ENCODE measurements at places on chromosomes 2 and 18.

- no peak overlapping the region for H3K27ac ChIP-seq
- no peaks in the 10 kb centered on the region for H3K27me3 ChIP-seq
- H3K4me1 ChIP-seq, result peaks cover 5% of the 10 kb centered on the region
- H3K4me3 ChIP-seq, result no peak overlapping the region
These were observed 43.1 kb upstream of the SELENOI start for GRCh38 chr2:26302846-26303245.

GRCh38 chr2:15178946-15179345, 382.2 kb downstream of the NBAS start:
- H3K4me1 ChIP-seq, result no peaks in the 10 kb centered on the region
- H3K27ac ChIP-seq, result no peak overlapping the region
- no peak overlapping the region for H3K4me3 ChIP-seq
- H3K27me3 ChIP-seq, result no peaks in the 10 kb centered on the region
- no peaks in the 10 kb centered on the region for H3K36me3 ChIP-seq

- H3K27me3 ChIP-seq, result peaks cover 12% of the 10 kb centered on the region
- H3K36me3 ChIP-seq, result no peaks in the 10 kb centered on the region
- DNase-seq, result no peak
These were observed 115.2 kb upstream of the NPAS2 start for GRCh38 chr2:100704711-100705110.

GRCh38 chr2:223488814-223489213, 113.3 kb downstream of the SCG2 start:
- no peak overlapping the region for H3K4me3 ChIP-seq
- DNase-seq, result peak; percentile 91
- H3K36me3 ChIP-seq, result no peaks in the 10 kb centered on the region
- no peaks in the 10 kb centered on the region for H3K4me1 ChIP-seq
- H3K27ac ChIP-seq, result no peak overlapping the region

- no peaks in the 10 kb centered on the region for H3K36me3 ChIP-seq
- peaks cover 10% of the 10 kb centered on the region for H3K4me1 ChIP-seq
- DNase-seq, result peak; percentile 100
- H3K27me3 ChIP-seq, result no peaks in the 10 kb centered on the region
- no peak overlapping the region for H3K4me3 ChIP-seq
- H3K27ac ChIP-seq, result peak overlapping the region; percentile 81
These were observed 145.7 kb upstream of the KLF7 start for GRCh38 chr2:207311316-207312005.

DNA sequence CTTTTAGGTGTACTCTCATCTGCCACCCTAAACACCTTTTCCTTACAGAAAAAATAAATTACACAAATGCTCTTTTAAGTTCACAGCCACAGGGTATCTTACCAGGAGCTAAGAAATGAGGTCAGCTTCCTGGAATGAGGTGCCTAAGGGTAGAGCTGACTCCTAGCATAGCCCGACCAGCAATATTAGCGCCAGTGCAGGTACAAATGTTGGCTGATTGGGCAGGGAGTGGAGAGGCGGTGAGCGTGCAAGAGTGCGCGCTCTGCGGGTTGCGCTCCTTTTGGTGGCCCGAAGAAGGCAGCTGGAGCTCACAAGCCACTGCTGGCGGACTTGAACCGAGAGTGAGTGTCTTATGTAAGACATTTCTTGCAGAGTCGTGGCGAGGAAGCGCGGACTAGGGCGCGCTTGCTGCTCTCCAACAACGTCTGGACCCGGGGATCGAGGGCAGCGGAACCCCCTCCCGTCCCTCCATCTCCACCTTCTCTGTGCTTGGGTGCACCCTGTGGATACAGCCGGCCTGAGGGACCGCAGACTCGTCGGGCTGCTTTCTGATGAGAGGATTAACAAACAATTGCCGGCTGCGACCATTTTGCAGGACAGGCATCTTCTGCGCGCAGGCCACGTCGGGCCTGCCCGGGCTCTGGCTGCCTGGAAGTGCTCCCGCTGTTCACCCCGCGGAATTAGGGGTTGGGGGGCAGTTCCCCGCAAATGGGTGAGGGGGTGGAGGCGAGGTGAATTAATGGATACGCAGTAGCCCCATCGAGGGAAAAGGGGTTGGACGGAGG, 17.3 kb downstream of the BOLA3 start:
- no peaks in the 10 kb centered on the region for H3K27me3 ChIP-seq
- no peaks in the 10 kb centered on the region for H3K4me1 ChIP-seq
- peak; percentile 1 for DNase-seq
- peaks cover 1% of the 10 kb centered on the region for H3K36me3 ChIP-seq
- H3K27ac ChIP-seq, result no peak overlapping the region

DNA sequence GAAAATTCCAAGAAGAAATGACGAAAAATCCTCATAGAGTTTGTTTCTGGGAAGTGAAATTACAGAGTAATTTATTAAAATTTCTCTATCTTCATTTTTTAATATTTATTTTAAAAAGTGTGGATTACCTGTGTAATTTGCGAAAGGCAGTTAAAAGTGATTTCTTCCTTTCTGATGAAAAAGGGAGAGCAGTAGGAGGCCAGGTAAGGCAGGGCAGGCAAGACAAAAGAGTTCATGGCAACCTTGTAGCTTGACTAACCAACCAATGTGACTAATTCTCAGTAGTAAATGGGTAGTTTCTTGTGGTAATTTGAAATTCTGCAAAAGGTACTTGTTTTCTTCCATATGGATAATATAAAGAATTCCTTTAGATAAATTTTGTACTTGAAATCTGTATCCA, 34.9 kb upstream of the COL5A2 start:
- no peak overlapping the region for H3K27ac ChIP-seq
- no peaks in the 10 kb centered on the region for H3K27me3 ChIP-seq
- no peaks in the 10 kb centered on the region for H3K36me3 ChIP-seq
- DNase-seq, result no peak

GRCh38 chr2:148255929-148256328, 235.0 kb downstream of the MBD5 start:
- no peaks in the 10 kb centered on the region for H3K4me1 ChIP-seq
- no peak overlapping the region for H3K4me3 ChIP-seq
- no peak for DNase-seq
- H3K36me3 ChIP-seq, result no peaks in the 10 kb centered on the region
- no peak overlapping the region for H3K27ac ChIP-seq

- H3K4me3 ChIP-seq, result no peak overlapping the region
- no peaks in the 10 kb centered on the region for H3K4me1 ChIP-seq
- DNase-seq, result no peak
- no peaks in the 10 kb centered on the region for H3K36me3 ChIP-seq
- H3K27ac ChIP-seq, result no peak overlapping the region
- no peaks in the 10 kb centered on the region for H3K27me3 ChIP-seq
These were observed 98.2 kb downstream of the GAREM1 start for GRCh38 chr18:32372381-32373061.

GRCh38 chr18:55432307-55433040, 155.5 kb downstream of the TCF4 start:
- no peak overlapping the region for H3K4me3 ChIP-seq
- no peak overlapping the region for H3K27ac ChIP-seq
- no peaks in the 10 kb centered on the region for H3K4me1 ChIP-seq
- DNase-seq, result no peak
- no peaks in the 10 kb centered on the region for H3K36me3 ChIP-seq

GRCh38 chr2:73489053-73489452, 103.4 kb downstream of the ALMS1 start:
- no peaks in the 10 kb centered on the region for H3K36me3 ChIP-seq
- no peak overlapping the region for H3K4me3 ChIP-seq
- DNase-seq, result no peak
- H3K27ac ChIP-seq, result no peak overlapping the region
- H3K27me3 ChIP-seq, result no peaks in the 10 kb centered on the region

- H3K4me1 ChIP-seq, result no peaks in the 10 kb centered on the region
- no peak overlapping the region for H3K4me3 ChIP-seq
- H3K27me3 ChIP-seq, result peaks cover 3% of the 10 kb centered on the region
These were observed 27.1 kb downstream of the LIPG start for GRCh38 chr18:49588971-49589370.

Measured in fibroblast of lung (primary cell).